Naive thymus-derived CD8-positive, alpha-beta T cell (primary cell): ENCODE measurements at places on chromosomes 2 and 18.

- no peak for DNase-seq
- H3K4me1 ChIP-seq, result peaks cover 2% of the 10 kb centered on the region
- H3K27me3 ChIP-seq, result no peaks in the 10 kb centered on the region
- no peaks in the 10 kb centered on the region for H3K36me3 ChIP-seq
Measured at GRCh38 chr2:72973566-72974435, 56.5 kb downstream of the EMX1 start.

- H3K27ac ChIP-seq, result no peak overlapping the region
- H3K4me1 ChIP-seq, result no peaks in the 10 kb centered on the region
- no peaks in the 10 kb centered on the region for H3K36me3 ChIP-seq
- peaks cover 6% of the 10 kb centered on the region for H3K27me3 ChIP-seq
- H3K4me3 ChIP-seq, result no peak overlapping the region
Measured at GRCh38 chr2:202090530-202090929, 17.5 kb downstream of the KIAA2012 start.

DNA sequence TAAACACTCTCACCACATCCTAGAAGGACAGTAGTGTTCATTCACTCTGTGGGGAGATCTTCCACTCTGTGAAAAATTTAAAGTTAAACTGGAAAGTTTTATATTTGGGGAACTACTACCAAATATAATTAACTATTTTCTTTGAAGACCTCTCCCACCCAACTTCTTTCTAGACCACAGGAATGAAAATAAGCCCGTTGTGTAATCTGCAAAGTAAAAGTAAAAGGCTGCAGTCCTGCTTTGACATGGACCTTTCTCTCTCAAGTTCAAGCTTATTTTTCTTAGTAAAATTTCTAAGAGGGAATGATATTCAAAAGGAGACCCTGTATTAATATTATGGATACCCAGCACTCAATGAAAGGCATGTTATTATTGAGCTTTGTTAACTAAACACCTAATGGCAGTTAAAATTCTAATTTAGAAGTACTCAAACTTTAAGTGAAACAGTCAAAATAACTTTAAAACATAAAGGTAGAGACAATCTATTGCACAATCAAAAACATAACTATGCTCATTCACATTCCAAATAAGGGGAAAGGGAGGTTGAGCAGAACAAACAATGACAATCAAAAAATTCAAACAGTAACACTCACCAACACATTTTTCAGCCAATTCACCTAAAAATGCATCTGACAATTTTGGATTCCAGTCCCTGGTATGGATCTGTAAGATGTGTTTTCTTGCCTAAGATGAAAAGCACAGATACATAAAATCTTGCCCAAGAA is 98.5 kb downstream of the ATAD2B start:
- no peak for DNase-seq
- H3K27ac ChIP-seq, result peak overlapping the region; percentile 6
- H3K4me1 ChIP-seq, result no peaks in the 10 kb centered on the region
- peaks cover 40% of the 10 kb centered on the region for H3K36me3 ChIP-seq

- no peak overlapping the region for H3K27ac ChIP-seq
- no peak for DNase-seq
- H3K4me1 ChIP-seq, result no peaks in the 10 kb centered on the region
- peaks cover 4% of the 10 kb centered on the region for H3K27me3 ChIP-seq
- no peak overlapping the region for H3K4me3 ChIP-seq
- H3K36me3 ChIP-seq, result no peaks in the 10 kb centered on the region
Measured at GRCh38 chr2:241463276-241464135, 44.9 kb downstream of the STK25 start.

DNA sequence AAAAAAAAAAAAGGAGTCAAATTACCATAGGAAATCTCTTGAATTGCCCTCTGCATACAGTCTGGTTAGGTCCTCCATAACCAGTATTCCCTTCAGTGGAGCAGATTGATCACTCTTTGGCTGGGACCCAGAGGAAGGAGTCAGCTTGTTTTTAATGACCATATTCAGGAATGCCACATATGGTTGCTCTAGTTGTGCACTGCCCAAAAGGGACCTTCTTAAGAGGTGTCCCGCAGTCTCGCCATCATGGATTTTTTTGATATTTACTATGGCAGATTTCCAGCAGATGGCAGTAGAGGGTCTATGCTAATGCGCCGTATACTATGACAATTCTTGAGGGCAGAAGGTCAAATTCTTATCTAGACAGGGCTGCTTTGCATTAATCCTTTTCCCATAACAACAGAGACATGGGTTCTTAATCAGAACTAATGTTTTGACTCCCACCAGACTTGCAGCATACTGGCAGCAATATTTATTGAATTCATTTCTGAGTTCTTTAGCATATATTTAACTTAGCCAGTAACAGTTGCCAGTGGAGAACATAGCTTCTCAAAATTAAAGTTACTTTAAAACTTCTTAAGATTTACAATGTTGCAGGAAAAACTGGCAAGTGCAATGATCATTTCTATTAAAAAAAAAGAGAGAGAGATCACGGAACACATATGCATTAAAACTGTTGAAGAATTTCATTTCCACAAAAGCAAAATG is 31.8 kb upstream of the INPP4A start:
- peak; percentile 78 for DNase-seq
- no peaks in the 10 kb centered on the region for H3K27me3 ChIP-seq
- no peaks in the 10 kb centered on the region for H3K36me3 ChIP-seq
- no peak overlapping the region for H3K4me3 ChIP-seq

GRCh38 chr18:8990276-8991031 is 112.0 kb upstream of the NDUFV2 start:
- no peaks in the 10 kb centered on the region for H3K36me3 ChIP-seq
- no peaks in the 10 kb centered on the region for H3K4me1 ChIP-seq
- no peak overlapping the region for H3K4me3 ChIP-seq
- H3K27ac ChIP-seq, result no peak overlapping the region
- H3K27me3 ChIP-seq, result peaks cover 42% of the 10 kb centered on the region

GRCh38 chr2:119929537-119929936 is 83.3 kb upstream of the EPB41L5 start:
- H3K27me3 ChIP-seq, result no peaks in the 10 kb centered on the region
- DNase-seq, result peak; percentile 10
- peak overlapping the region; percentile 74 for H3K4me3 ChIP-seq
- H3K4me1 ChIP-seq, result peaks cover 24% of the 10 kb centered on the region

DNA sequence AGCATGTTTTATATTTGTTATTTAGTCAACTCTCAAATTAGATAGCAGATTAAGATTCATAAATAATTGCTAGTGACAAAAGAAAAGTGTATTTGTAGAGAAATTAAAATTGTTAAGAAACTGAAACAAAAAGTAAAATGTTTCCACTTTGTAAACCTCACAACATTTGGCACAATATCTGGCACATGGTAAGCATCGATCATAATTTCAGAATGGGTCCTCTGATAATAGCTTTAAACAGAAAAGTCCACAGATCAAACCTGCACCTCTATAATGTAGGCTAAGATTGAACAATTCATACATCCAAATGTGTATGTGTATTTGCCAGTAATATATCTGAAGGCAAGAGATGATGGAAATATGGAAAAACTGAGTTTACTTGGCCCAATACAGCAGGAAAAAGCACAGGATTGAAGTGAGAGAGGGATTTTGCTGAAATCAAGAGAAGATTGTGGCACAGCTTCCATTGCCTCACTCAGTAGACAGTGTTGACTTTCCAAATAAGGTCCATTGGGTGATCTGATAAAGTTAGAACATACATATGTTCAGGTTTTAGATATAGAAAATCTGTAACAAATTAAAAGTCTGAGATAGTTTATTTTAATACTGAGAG is 39.4 kb downstream of the COBLL1 start:
- H3K27me3 ChIP-seq, result no peaks in the 10 kb centered on the region
- DNase-seq, result no peak
- H3K27ac ChIP-seq, result no peak overlapping the region
- no peaks in the 10 kb centered on the region for H3K4me1 ChIP-seq

GRCh38 chr2:46179037-46179621 is 118.1 kb upstream of the EPAS1 start:
- H3K36me3 ChIP-seq, result no peaks in the 10 kb centered on the region
- DNase-seq, result peak; percentile 66
- H3K27ac ChIP-seq, result no peak overlapping the region
- peaks cover 22% of the 10 kb centered on the region for H3K4me1 ChIP-seq
- H3K27me3 ChIP-seq, result no peaks in the 10 kb centered on the region
- H3K4me3 ChIP-seq, result peak overlapping the region; percentile 65

DNA sequence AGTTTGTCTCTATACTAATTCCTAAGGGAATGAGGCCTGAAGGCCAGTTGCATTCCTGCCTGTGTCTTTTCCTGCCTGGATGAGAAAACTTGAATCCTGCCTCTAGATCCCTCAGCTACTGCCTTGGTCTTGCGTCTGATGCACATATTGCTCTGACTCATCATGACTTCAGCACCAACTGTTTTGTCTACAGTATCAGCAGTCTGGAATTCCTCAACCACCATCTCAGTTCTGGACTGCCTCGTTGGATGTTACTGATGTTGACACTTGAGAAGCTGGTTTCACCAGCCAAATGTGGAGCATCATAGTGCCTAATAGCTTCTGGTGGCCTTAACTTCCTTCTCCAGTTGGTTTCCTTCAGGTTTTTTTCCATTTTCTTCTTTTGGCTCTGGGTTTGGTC is 211.0 kb downstream of the CTNNA2 start:
- H3K4me3 ChIP-seq, result no peak overlapping the region
- H3K36me3 ChIP-seq, result no peaks in the 10 kb centered on the region
- no peak overlapping the region for H3K27ac ChIP-seq
- H3K27me3 ChIP-seq, result no peaks in the 10 kb centered on the region

- H3K4me3 ChIP-seq, result no peak overlapping the region
- H3K36me3 ChIP-seq, result no peaks in the 10 kb centered on the region
- DNase-seq, result no peak
- H3K27me3 ChIP-seq, result peaks cover 29% of the 10 kb centered on the region
Measured at GRCh38 chr2:19675003-19675629, 226.7 kb downstream of the TTC32 start.

GRCh38 chr2:45839508-45840251 is 188.2 kb downstream of the PRKCE start:
- peaks cover 25% of the 10 kb centered on the region for H3K4me1 ChIP-seq
- no peak overlapping the region for H3K27ac ChIP-seq
- no peak for DNase-seq
- H3K27me3 ChIP-seq, result no peaks in the 10 kb centered on the region

- peak overlapping the region; percentile 4 for H3K4me3 ChIP-seq
- DNase-seq, result no peak
- H3K27ac ChIP-seq, result peak overlapping the region; percentile 90
- no peaks in the 10 kb centered on the region for H3K27me3 ChIP-seq
- H3K36me3 ChIP-seq, result no peaks in the 10 kb centered on the region
Measured at GRCh38 chr2:197248623-197249022, 62.0 kb downstream of the ANKRD44 start.

- no peak overlapping the region for H3K4me3 ChIP-seq
- H3K27ac ChIP-seq, result no peak overlapping the region
- no peak for DNase-seq
Measured at GRCh38 chr2:239570216-239570925, 169.6 kb upstream of the HDAC4 start.

- H3K4me3 ChIP-seq, result no peak overlapping the region
- H3K4me1 ChIP-seq, result peaks cover 10% of the 10 kb centered on the region
- no peaks in the 10 kb centered on the region for H3K27me3 ChIP-seq
- no peak for DNase-seq
- H3K27ac ChIP-seq, result no peak overlapping the region
- H3K36me3 ChIP-seq, result peaks cover 4% of the 10 kb centered on the region
Measured at GRCh38 chr2:201109186-201109585, 6.8 kb upstream of the CFLAR start.

GRCh38 chr2:150676747-150677383 is 189.4 kb upstream of the RND3 start:
- no peak overlapping the region for H3K27ac ChIP-seq
- H3K36me3 ChIP-seq, result no peaks in the 10 kb centered on the region
- H3K4me1 ChIP-seq, result no peaks in the 10 kb centered on the region
- H3K27me3 ChIP-seq, result no peaks in the 10 kb centered on the region
- DNase-seq, result no peak

DNA sequence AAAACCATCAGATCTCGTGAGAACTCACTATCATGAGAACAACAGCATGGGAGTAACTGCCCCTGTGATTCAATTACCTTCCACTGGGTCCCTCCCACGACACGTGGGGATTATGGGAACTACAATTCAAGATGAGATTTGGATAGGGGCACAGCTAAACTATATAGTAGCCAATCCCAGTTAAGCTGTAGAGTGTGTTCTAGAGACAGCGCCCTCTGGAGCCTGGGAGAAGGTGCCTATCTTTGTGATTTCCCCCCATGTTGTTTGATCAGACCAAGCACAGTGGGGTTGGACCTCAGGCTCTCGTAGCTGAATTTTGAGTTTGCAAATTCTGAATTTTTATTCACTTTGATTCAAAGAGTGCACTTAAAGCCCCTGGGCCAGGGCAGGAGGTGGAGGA is 108.2 kb upstream of the TWIST2 start:
- peaks cover 23% of the 10 kb centered on the region for H3K27me3 ChIP-seq
- H3K4me3 ChIP-seq, result no peak overlapping the region
- DNase-seq, result no peak
- H3K36me3 ChIP-seq, result no peaks in the 10 kb centered on the region
- H3K4me1 ChIP-seq, result no peaks in the 10 kb centered on the region

DNA sequence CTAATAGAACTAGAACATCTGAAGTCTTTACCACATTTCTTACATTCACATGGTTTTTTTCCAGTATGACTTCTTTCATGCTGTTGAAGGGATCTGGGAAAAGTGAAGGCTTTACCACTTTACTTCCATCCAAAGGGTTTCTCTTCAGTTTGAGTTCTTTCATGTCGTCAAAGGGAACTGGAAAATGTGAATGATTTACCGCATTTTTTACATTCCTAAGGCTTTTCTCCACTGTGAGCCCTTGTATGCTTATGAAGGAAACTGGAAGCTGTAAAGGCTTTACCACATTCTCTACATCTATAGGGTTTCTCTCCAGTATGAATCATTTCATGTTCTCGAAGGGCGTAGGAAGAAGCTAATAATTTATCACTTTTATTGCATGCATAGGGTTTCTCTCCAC is 46.7 kb downstream of the NBEAL1 start:
- DNase-seq, result no peak
- no peak overlapping the region for H3K4me3 ChIP-seq
- no peak overlapping the region for H3K27ac ChIP-seq
- no peaks in the 10 kb centered on the region for H3K4me1 ChIP-seq
- peaks cover 34% of the 10 kb centered on the region for H3K36me3 ChIP-seq
- no peaks in the 10 kb centered on the region for H3K27me3 ChIP-seq

- H3K27me3 ChIP-seq, result peaks cover 24% of the 10 kb centered on the region
- DNase-seq, result no peak
- H3K27ac ChIP-seq, result no peak overlapping the region
Measured at GRCh38 chr2:29954316-29954715, 32.9 kb upstream of the ALK start.
